ENCODE measurements at places on chromosomes 6 and 20. TPM values are rescaled to one million over a fixed set of nuclear protein-coding genes. Genes with fewer than 3 reads are reported as not detected.
A peak's percentile ranks its signal among the peaks of the same experiment; 100 is the strongest.

Gene DSE
- total RNA-seq = 21.4 TPM

Gene DEFB132
- total RNA-seq = not detected

Gene BCAS1
- 29.0 TPM for total RNA-seq

DNA sequence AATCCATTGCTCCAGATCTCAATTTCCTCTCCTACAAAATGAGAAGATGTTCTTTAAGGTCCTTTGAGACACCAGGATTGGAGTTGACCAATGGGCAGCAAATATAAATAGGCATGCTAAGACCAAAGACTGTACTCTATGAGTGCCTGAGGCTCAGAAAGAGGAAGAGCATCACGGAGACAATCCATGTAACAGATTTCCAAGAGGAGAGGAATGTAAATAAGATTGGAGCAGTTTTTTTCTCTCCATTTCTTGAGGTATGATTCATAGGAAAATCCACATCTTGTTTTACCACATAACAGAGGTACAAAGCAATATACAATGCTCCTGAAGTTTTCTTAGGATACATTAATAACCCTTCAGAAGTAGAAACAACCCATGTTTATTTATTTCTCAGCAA lies 109.8 kb downstream of the UBE3D start:
- no peak for DNase-seq

GRCh38 chr6:117504478-117505144 lies 22.1 kb downstream of the DCBLD1 start:
- DNase-seq = no peak

DNA sequence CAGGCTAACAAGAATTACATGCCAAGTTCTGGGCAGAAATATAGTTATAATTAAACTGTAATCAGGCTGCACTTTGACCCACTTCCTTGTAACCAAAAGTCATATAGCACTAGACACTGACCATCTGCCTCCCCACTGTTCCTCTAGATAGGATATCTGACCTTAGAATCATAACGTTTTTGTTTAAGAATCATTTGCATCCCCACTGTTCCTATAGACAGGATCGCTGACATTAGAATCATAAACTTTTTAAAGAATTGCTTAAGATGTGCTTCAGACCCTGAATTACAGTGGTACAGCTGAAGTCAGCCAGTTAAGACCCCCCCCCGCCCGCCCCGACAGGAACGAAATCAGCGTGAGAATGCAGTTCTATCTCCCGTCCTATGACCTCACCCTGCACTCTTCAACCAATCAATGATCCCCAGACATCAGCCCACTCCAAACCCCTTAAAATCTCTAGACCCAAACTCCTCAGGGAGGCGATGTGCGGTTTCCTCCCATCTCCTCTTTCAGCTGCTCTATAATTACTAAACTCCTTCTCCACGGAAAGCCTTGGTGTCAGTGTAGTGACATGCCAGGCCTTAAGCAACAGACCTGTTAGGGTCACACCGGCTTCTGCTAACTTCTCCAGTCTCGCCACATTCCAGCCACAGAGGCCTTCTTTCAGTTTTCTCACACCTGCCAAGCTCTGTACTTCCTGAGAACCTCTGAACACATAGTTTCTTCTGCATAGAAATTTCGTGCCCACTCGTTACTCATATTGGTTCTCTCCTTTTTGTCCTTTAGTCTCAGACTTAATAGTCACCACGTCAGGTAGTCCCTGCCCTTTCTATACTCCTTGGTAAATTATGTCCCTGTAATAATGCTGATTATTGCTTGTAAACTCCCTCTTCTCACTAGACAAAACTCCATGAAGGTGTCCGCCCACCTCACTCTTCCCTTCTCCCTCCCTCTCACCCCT lies 93.5 kb downstream of the DTNBP1 start:
- no peak for DNase-seq

GRCh38 chr6:6556738-6557503 lies 31.6 kb upstream of the LY86 start:
- DNase-seq = peak; percentile 36

All from stomach (tissue), 19 donors.